ENCODE measurements at places on chromosomes 7 and 10.
A peak's percentile ranks its signal among the peaks of the same experiment; 100 is the strongest.

DNA sequence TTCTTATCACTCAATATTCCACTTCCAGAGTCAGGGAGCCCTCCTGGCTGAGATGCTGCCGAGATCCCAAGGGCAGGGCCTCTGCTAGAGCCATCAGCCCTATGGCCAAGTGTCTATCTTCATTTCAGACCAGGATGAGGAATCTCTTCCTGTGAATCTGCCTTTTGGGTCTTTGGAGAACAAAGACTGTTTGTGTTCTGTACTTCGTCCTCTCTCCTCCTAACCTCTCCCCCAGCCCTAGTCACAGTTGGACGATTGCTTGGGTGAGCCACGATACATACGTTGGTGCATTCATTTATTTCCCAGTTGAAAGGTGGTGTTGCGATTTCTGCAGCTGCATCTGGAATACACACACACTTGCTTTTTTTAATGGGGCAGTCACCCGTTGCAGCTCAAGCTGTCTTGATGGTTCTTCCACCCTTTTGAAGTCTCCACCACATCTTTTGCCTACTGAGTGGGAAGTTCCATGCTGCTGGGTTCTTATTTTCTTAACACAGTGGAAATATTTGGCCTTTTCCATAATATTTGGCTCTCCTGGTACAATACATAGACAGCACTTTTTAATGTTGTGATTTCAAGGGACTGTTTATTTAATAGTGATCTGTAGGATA, 26.7 kb downstream of the SH3PXD2A start:
- no peak for DNase-seq

DNA sequence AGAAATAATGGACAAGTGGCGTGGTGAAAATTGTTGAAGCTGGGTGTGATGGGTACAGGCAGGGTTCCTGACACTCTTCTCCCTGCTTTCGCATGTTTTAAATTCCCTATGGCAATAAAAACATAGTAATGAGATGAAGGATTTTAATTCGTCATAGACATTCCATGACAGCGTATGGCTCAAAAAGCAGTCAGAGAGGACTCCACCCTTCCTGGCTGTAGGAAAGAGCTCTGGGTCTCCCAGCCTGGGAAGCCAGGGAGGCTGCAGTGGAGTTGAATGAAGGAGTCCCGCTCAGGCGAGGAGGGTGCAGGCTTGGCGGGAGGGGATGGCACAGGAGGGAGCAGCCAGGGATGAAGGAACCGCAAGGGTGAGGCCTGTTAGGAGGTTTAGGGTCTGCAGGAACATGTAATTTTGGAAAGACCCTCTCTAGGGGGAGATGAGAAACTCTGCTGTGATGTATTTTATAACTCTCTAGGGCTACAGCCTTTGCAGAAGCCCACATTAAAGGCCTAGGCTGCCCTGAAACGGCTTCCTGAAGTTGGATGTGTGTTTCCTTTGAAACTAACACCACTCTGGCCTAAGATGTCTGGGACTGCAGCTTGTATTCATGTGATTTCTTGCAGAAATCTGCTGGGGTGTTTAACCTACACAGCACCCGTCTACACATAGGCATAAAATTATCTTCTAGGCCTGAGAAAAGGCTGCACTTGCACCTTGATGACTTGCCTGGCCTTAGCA, 7.6 kb upstream of the LARP4B start:
- DNase-seq = no peak

DNA sequence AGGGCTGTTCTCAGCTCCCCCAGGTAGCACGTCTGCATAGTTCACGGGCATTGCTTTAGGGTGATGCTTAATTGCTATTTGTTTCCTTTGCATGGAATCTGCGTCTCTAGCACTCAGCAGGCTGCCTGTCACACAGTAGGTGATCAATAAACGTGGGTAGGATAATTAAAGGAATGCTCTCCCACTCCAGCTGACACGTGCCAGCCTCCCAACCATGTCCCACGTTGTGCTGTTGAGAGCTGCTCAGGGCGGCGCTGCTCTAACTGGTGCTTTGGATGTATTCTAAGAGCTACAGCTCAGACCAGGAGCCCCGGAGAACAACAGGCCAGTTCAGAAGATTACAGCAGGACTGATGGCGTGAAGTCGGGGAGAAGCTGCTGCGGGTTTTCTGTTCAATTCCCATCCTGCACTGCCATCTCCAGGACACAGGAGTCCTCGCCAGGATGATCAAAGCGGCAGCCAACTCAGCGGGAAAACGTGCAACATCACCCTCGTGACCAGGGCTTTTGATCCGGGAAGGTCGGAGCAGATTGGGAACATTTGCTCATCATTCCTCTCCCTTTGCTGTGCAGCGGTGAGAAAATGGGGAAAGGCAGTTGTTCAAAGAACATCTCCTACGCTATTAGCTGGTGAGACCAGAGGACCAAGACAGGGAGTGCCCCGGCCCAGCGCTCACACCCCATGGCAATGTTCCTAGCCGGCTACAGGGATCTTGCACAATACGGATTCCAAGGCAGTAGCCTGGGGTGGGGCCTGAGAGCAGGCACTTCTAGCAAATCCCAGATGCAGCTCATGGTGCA, 50.5 kb upstream of the FOXK1 start:
- peak; percentile 69 for DNase-seq

GRCh38 chr7:116021237-116021636, 9.3 kb downstream of the TFEC start:
- no peak for DNase-seq

GRCh38 chr7:50731703-50732582, 50.8 kb downstream of the GRB10 start:
- DNase-seq = no peak

DNA sequence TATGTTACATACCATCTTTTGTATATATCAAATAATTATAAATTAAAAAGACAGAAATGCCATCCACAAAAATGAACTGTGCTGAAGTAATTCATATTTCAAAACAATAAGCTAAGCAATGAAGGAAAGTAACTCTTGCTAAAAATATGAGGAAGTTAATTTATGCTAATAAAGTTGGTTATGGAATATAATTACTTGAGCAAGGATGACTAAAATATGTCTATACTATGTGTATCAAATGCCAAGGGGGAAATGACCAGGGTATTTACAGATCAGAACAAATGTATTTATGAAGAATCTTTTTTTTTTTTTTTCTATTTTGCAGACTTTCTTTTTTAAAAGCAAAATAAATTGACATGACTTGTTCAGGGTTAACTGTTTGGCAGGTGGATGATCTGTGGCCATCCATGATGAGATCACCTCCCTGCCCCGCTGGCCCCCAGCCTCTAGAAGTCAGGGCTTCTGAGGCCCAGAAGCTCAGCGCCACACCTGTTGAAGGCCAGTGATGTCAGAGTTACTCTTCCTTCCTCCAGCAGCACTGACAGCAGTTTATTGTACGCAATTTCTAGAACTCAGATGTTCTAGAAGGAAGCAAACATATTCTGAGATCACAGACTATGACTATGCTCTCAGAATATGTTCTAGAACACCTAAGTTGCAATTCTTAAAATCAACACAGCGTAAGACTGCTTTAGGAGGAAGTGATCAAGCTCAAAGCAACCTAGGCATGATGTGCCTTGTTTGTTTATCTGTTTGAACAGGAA, 196.1 kb upstream of the KLF14 start:
- DNase-seq = no peak

- no peak for DNase-seq
Measured at GRCh38 chr7:381211-382042, 91.5 kb downstream of the FOXL3 start.

GRCh38 chr10:117761695-117762094, 219.1 kb downstream of the EMX2 start:
- DNase-seq = no peak

GRCh38 chr10:17506390-17506789, 52.0 kb upstream of the ST8SIA6 start:
- DNase-seq = no peak

DNA sequence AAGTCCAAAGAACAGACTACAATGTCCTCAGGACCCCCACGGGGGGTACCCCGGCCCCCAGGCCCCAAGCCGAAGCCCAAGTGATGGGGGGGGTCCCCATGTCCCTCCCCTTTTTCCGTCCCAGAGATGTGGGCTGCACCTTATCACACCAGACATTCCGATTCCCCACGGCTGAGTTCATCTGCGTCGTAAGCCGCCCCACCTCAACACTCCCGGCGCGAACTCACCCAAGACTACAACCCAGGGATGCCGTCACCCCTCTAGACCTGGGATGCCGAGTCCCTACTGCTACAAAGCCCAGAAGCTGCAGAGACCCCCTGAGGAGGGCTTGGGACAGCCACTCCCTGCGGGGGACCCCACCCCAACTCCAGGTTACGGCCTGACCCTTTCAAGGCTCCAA, 14.5 kb downstream of the PDGFA start:
- DNase-seq = no peak

DNA sequence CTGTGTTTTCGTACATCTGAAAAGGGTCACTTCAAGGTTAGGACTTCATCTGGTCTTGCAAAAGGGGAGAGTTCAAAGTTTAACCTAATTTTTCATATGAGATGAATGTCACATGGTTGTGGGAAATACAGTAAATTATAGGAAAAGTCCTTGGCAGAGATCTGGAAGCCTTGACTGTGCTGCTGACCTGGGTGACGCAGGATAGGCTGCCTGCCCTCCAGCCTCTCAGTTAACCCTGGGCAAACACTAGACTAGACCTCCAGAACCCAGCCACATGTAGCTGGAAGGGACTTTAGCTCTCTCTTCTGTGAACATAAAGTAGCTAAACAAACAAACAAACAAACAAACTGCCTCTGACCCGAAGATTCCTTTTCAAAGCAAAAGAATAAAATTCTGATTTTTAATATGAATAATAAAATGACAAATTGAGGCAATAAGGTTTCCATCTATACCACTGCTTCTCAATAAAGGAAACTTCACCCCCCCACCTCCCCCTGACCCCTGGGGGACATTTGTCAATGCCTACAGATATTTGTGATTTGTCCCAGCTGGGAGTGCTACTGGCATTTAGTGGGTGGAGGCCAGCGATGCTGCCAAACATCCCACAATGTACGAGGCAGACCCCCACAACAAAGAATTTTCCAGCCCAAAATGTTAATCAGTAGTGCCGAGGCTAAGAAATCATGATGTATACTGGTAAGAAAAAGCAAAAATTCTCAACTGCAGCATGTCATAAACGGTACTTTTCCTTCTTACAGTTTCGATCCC, 75.2 kb upstream of the PRR15 start:
- DNase-seq = no peak

GRCh38 chr7:29557954-29558353, 5.7 kb upstream of the PRR15 start:
- DNase-seq = no peak

DNA sequence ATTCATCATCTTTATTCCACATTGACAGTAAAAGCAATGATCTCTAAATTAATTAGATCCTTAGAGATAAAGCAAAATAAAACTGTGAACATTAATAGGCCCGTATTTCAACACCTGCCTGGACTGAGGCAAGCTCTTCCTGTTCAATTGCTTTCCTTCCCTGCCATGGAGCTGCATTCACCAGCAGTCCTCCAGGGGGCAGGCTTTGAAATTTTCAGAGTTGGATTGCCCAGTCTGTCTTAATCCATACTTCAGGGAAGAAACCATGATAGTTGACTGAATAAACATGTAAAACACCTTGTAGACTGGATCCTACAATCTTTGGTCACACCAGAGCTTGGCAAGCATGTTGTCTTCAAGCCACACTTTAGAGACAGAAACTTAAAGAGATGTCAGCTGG, 936.6 kb downstream of the NRG3 start:
- peak; percentile 9 for DNase-seq

Data from thyroid gland (tissue), 4 donors.